H1 (cell line): ENCODE measurements at places on chromosomes 13 and 19.

- no peak for DNase-seq
Observed at GRCh38 chr13:113454936-113455335, 1.6 kb upstream of the ADPRHL1 start.

DNA sequence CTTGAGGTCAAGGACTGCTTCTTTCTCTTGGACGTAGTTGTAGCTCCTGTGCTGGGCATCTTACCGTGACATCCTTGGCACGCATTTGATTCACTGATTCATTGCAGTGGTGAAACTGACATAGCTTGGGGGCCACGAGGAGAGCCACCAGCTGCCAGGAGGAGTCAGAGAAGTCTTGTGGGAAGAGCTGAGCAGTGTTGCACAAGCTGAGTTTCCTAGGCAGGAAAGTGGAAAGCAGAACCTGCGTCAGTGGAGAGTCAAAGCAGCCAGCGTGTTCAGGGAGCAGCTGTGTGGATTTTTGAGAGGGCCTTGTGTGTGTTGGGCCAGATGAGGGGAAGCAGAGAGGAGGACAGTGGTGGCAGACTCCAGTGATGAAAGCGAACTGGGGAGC, 5.3 kb upstream of the GPR183 start:
- no peak for DNase-seq

GRCh38 chr13:27842571-27842970, 50.3 kb downstream of the GSX1 start:
- DNase-seq: no peak

DNA sequence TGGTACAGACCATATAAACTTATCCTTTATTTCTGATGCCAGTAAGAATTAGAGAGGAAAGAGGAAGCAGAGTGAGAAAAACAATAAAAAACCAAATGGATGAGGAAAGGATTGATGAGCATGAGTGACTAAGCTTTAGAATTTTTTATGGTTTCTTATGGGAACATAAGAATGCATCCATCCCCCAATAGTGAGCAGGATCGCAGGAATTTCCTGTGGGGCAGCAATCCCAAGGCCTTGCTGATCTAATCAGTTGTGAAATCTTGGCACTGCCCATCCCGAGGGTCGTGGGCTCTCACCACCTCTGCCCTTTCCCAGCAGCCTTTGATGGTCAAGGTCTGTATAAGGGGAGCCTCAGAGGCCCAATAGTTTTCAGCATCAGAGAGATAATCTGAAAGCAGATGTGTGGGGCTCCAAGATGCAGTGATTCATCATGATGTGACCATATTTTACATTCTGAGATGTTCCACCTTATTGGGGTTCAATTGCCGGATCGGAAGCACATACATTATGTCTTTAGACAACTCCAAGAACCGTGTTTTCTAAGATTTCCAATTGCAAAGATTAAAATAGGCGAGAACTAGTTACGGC, 222.1 kb downstream of the DNAJC15 start:
- no peak for DNase-seq

- DNase-seq: no peak
Observed at GRCh38 chr13:114044486-114044885, 70.6 kb upstream of the C13orf46 start.

DNA sequence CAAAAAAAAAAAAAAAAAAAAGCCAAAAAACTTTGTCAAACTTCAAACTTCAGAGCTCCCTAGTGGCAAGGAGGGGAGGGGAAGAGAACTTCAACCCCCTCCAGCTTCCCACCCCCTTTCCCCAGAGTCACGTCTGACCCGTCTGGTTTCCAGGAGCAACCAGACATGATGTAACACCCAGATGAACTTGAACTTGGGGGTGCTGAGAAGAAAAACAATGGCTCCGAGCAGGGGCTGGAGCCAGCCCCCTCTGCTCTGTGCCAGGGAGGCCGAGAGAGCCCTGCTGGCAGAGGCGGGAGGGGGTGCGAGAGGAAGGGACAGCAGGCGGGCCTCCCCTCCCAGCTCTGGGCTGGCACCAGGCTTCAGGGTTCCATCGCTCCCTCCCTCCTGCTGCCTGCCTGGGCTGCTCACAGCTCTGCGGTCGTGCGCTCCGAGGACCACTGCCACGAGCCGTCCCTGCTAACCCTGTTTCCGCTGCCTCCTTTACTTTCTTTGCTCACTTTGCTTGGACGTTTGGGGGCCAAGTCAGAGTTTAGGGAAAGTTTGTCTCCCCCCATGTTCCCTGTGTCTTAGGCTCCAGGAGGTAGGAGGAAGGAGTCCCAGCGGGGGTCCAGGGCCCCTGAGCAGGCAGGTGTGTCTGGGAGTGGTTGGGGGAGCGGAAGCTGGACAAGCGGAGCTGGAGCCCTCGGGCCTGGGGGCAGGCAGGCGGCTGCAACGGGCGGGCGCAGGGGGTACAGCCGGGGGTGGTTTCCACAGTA, 11.1 kb downstream of the LYL1 start:
- no peak for DNase-seq

GRCh38 chr19:34217952-34218817, 36.2 kb upstream of the GARRE1 start:
- no peak for DNase-seq

- DNase-seq: no peak
Observed at GRCh38 chr13:73060251-73061160, 1.7 kb downstream of the KLF5 start.

DNA sequence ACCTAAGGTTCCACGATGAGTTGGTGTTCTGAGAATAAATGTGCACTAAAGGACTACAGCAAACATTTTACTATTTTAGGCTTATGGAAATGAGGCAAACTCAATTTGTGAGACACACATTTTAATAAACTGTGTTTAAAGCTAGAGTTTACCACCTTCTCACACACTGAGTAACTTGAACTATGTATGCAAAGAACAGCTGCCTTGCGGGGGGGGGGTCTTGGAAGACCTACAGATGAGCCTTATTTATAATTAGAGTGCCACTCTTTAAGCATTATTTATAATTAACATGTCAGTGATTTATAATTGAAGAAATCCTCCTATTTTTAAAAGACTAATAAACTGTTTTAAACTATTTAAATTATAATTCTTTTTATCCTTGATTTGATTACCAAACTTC, 300.4 kb downstream of the DLEU7 start:
- DNase-seq: no peak

DNA sequence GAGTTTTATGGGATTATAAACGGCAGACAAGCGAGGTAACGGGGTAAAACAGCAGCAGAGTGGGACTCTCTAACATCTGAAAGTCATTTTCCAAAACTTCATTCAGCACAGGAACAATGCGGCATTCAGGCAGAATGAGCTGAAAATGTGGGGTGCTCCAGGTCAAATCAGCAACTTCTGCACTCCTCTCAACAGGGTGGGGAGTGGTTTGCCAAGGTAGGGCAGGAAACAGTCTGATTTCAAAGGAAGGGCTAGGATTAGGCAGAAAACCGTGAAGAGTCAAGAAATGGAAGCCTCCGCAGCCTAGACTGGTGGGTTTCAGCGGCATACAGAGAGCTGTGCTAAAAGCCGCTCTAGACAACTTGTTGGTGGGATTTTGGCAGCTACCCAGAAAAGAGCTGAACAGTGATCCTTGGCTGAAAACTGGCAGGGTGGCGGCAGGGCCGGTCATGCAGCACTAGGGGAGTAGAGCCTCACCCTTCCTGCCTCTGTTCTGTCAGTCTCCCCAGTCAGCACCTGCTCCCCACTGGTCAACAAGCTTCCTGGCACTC, 154.2 kb upstream of the KLF12 start:
- DNase-seq: peak; percentile 47

DNA sequence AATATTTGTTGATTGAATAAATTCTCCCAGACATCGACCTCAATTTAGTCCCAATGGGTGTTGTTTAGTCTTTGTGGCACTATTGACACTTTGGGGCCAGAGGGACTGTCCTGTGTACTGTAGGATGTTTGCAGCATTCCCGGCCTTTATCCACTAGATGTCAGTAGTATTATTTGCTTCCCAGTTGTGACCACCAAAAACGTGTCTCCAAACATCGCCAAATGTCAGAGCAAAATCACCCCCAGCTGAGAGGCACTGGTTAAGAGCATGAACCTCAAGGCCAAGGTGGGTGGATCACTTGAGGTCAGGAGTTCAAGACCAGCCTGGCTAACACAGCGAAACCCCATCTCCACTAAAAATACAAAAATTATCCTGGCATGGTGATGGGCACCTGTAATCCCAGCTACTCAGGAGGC, 15.4 kb downstream of the NLRP12 start:
- no peak for DNase-seq

DNA sequence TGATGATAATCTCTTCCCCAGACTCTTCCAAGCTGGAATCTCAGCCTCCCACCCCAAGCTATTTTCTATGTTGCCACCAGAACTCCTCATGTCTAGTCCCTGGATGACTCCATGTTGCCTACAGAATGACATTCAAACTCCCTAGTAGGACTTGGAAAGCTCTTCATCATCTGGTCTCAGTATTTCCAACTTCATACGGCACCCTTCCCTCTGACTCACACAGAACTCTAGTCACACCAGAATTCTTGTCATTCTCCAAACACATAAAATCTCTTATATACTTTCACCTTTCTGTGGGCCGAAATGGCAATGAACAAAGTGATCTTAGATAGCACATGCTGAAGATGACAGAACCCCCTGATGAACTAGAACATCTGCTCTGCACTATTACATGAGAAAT, 86.2 kb downstream of the CAB39L start:
- no peak for DNase-seq

GRCh38 chr19:44204772-44205171, 7.6 kb upstream of the ZNF227 start:
- DNase-seq: no peak

DNA sequence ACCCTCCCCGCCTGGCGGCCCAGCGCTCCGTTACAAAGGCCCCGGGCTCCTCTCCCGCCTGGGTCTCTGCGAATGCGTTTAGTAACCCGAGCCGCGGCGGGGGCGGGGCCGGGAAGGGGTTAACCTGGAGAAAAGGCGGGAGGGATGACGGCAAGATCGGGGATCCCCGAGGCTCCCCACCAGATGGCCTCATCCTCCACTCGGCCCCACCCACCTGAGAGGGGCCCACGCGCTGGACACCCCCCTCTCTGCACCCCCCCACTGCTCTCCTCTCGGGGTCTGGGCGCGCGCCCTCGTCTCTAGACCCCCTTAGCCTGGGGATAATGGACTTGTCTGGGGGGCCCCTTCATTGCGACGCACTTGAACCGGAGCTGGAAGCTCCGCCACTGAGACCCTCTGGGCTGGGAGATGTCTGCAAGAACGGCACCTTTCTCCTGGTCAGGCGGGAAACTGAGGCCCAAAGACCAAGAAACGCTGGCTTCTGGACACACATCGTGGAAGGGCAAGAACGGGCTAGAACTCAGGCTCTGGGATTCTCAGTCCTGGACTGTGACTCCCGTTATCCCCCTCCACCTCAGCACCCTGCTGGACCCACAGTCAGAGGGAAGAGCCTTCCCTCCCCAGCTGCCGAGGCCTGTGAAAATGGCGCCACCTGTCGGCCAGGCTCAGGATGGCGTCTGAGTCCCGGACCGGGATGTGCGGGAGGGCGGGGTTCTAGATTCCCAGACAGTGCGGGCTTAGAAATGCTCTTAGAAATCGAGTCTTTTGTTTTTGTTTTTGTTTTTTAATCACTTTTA, 2.9 kb upstream of the LTBP4 start:
- DNase-seq: no peak
